Posterior vena cava (tissue), 2 donors: ENCODE measurements at places on chromosomes 12 and 14. TPM values are rescaled to one million over a fixed set of nuclear protein-coding genes. Genes with fewer than 3 reads are reported as not detected.

- no peak for DNase-seq
Measured at GRCh38 chr14:58414845-58415244, 12.5 kb downstream of the TIMM9 start.

The WIF1 gene
- total RNA-seq = 0.76 TPM

- DNase-seq = no peak
Measured at GRCh38 chr12:23576372-23576771, 373.1 kb downstream of the SOX5 start.

- no peak for DNase-seq
Measured at GRCh38 chr12:11348439-11348838, 38.2 kb upstream of the PRB4 start.

The FLRT2 gene
- 16.1 TPM for total RNA-seq

The PPP2R5E gene
- total RNA-seq = 34.4 TPM

DNA sequence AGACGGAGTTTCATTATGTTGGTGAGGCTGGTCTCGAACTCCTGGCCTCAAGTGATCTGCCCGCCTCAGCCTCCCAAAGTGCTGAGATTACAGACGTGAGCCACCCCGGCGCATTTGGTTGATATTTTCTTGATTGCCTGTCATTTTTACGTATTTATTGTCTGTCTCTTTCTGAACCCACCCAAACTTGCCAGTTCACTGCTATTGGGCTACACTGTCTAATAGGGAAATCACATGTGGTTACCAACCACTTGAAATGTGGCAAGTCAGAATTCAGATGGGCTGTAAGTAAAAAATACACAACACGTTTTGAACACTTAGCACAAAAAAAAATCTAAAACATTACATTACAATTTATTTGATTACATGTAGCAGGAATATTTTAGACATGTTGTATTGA, 2.1 kb downstream of the WSB2 start:
- DNase-seq = no peak

DNA sequence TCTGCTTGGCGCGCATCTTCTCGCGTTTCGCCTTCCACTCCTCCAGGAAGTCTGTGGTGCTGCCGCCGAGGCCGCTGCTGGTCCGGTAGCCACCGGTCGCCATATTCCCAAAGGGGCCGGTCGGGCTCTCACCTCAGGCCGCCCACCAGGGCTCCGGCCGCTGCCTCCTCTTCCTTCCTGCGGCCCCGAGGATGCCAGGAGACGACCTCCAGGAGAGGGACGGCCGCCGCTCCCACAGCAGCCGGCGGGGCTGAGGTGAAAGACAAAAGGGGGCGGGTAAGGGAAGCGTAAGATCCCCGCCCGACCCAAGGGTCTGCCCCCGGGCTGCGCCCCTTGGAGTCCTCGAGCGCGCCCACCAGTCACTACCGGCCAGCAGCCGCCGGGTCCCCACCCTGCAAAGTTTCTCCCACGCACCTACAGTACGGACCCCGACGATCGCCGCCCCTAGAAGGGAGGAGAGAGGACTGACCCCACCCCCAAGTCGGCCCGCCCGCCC, 574 bp downstream of the PAWR start:
- peak; percentile 81 for DNase-seq

DNA sequence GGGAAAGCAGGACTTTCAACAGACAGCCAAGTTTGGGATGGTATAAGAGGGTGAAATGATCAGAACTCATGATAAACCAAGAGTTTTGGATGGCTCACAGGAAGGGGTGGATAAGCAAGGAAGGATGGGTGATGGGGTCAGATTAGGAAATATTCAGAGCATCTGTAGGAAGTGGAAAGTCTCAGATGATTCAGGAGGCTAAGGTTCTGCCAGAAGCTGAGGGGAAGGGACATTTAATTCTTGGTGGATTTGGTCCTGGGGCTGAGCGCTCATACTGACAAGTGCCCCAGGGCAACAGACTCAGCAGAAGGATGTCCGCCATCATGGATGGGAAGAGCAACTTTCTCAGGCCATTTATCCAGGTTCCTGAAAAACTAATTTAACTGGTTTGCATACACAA, 28.4 kb upstream of the BDKRB2 start:
- no peak for DNase-seq
